Activated B cell treated with CpG ODN at 0.5 μM for 24 hours (primary cell): ENCODE measurements at places on chromosomes 7 and 10.

DNA sequence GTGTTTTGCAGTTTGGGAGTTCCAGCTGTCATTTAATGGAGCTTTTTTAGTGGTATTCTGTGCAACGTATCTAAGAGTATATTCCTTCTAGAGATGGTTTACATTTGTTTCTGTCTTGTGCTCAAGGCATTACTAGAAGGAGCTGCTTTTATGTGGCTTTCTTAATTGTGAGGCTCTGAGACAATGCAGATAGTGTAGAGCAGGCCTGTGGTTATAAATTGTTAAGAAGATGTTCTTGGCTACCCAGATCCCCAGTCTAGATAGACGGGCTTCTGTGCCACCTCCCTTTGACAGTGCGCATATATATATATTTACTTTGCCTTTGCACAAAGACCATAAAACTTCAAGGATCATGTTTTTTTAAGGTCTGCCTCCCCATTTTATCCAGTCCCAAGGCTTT, 160.8 kb upstream of the PODXL start:
- no peak for DNase-seq

DNA sequence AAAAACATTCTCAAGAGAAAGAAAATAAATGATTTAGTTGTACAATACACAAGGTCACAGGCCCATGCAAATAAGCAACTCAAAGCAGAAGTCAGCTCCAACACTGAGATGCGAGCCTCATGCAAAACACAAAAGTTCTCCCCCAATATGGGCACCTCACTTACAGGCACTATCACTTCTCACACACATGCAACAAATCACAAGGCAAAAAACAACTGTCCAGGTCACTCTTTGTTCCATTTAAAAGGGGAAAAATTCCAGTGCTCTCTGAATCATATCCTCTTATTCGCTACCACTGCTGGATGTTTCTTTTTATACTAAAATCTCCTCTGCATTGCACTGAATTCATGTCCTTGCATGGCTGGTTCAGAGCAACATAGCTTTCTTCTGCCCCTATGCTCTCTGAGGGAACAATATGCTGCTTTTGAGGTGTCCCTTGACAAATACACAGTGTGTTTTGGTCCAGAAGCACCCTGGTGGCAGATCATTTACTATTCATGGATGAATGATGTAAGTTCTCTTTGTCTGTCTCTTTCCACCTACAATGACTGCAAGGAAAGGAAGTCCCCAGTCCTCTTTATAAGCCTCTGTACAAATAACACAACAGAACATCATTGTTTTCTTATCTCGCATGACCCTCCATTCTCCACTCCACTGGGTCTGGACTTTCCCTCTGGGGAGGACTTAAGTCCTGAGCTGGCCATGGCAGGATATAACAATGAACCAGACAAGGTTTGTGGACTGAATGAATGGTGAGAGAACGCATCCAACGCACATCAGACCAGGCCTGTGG, 85.4 kb upstream of the GSDME start:
- DNase-seq, result no peak

DNA sequence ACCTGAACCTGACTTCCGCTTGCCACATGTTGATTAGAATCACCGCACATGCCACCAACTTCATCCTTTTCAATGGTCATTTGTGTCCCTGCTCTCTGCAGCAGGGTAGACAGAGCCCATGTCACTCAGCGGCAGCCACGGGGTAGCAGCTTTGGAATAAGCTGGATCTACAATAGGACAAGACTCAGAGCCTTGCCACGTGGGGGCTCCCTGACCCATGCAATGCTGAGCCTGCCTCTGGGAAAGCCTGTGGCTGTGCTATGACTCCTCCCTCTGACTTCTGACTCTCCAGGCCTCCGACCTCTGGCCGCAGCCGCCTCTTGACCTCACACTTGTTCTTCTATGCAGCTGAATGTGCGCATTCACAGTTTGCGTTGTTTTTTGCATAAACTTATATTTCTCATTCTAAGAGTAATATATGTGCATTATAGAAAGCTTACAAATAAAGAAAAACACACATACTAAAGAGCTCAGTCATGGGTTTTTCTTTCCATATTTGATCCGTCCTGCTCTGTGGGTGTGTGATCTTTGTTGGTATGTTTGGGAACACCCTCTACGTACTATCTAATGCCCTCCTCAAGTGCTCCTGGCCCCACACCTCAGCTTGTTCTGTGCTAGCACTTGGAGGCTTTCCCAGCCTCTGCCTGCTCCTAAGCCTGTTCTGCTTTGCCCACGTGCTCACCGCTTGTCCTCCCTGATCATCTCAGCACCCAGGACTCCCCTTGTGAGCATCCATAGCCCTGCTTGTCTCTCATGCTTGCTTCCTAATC, 198.0 kb upstream of the MKI67 start:
- DNase-seq, result no peak

GRCh38 chr10:34764472-34764946, 50.6 kb downstream of the PARD3 start:
- DNase-seq, result no peak

- DNase-seq, result no peak
These were observed 18.8 kb downstream of the CHAT start for GRCh38 chr10:49632406-49633317.

GRCh38 chr10:84659027-84659426, 330.6 kb downstream of the CCSER2 start:
- DNase-seq, result no peak

DNA sequence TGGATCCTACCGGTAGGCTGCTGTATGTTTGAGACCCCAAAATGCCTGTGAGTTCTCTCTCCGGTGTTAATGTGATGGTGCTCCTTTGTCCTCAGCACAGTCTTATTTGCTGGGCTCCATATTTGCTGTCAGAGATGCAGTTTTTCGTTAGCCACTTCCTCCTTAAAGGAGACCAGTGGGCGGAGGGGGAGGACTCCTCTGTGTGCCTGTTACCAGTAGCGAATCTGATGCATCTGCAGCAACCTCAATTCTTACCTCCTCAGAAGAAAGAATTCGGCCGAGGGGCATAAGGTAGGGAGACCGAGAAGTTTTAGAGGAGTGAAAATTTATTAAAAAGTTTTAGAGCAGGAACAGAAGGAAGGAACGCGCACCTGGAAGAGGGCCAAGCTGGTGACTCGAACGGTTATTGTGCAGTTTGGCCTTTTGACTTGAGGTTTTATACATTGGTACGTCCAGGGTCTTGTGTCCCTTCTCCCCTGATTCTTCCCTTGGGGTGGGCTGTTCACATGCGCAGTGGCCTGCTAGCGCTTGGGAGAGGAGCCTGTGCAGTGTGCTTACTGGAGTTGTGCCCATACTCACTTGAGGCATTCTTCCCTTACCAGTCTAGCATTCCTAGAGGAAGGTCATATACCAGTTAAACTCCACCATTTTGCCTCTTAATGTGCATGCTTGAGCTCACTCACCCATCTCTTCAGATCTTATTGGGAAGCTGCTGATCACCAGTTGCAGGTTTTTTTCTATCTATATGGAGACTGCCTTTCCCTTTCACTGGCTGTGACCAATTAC, 49.5 kb downstream of the GNAI1 start:
- DNase-seq, result no peak

DNA sequence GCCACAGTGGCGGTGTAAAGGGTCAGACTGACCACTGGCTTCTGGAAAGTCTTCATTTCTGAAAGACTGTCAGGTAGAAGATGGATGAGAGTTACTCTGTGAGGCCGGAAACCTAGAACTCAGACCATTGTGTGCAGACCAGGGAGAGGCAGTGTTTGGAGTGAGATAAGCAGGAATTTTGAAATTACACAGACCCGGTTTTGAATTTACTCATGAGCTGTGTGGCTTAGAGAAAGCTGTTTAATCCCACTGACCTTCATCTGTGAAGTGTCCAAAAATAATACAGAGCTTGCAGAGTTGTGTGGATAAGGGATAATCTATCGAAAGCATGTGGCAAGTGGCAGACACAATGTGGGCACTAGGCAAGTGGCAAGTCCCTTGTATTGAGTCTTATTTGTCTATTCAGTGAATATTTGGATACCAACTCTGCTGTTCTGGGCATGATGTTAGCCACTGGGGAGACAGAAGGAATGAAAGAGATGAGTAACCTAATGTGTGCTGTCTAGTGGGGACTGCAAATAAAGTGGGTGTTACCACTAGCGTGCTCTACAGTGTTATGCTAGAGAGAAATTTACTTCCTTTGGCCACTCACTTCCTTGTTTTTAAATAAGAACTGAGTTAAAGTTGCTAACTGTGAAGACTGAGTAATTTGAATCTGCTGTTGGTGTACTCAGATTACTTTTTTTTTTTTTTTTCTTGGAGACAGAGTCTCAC, 69.4 kb downstream of the KIAA1217 start:
- no peak for DNase-seq

- DNase-seq, result no peak
These were observed 10.8 kb downstream of the ANXA11 start for GRCh38 chr10:80194373-80195045.

- no peak for DNase-seq
These were observed 48.2 kb upstream of the SMNDC1 start for GRCh38 chr10:110352930-110353243.

DNA sequence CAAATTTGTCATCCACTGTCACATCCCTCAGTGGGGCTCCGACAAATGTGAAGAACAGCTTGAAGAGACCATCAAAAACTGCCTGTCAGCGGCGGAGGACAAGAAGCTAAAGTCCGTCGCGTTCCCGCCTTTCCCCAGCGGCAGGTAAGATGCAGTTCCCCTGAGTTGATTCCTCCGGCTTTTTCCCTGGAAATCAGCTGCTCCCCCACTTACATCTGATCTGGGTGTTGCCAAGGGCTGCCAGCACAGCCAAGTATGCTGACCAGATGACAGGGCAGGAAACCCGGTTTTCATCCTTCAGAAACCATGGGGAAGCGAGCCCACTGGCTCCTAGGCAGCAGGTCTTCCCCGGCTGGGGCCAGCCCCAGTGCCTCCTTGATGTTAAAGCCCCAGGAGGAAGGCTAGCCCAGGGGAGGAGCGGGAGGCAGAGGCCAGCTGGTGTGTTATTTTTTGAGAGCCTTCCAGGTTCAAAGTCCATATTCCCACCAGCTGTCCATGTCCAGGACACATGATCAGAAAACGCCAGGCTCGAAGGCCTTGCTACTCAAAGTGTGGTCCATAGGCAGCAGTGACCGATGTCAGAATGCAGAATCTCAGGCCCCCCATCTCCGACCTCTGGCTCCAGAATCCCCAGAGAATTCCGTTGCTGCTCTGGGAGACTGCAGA, 23.4 kb downstream of the AIFM2 start:
- DNase-seq, result no peak
